ENCODE measurements at places on chromosomes 4 and X. TPM values are rescaled to one million over a fixed set of nuclear protein-coding genes. Genes with fewer than 3 reads are reported as not detected.

GPR50 gene
- total RNA-seq = not detected

EVC2 gene
- 7.5 TPM for total RNA-seq

MAP3K15 gene
- total RNA-seq = 0.10 TPM

GAGE12H gene
- total RNA-seq = not detected

HPSE gene
- 13.0 TPM for total RNA-seq

Data from foreskin keratinocyte (primary cell).